ENCODE measurements at places on chromosomes 2 and 18. TPM values are rescaled to one million over a fixed set of nuclear protein-coding genes. Genes with fewer than 3 reads are reported as not detected.
A peak's percentile ranks its signal among the peaks of the same experiment; 100 is the strongest.

LYPD1 gene
- total RNA-seq = 0.22 TPM

ASNSD1 gene
- 29.8 TPM for total RNA-seq

DNA sequence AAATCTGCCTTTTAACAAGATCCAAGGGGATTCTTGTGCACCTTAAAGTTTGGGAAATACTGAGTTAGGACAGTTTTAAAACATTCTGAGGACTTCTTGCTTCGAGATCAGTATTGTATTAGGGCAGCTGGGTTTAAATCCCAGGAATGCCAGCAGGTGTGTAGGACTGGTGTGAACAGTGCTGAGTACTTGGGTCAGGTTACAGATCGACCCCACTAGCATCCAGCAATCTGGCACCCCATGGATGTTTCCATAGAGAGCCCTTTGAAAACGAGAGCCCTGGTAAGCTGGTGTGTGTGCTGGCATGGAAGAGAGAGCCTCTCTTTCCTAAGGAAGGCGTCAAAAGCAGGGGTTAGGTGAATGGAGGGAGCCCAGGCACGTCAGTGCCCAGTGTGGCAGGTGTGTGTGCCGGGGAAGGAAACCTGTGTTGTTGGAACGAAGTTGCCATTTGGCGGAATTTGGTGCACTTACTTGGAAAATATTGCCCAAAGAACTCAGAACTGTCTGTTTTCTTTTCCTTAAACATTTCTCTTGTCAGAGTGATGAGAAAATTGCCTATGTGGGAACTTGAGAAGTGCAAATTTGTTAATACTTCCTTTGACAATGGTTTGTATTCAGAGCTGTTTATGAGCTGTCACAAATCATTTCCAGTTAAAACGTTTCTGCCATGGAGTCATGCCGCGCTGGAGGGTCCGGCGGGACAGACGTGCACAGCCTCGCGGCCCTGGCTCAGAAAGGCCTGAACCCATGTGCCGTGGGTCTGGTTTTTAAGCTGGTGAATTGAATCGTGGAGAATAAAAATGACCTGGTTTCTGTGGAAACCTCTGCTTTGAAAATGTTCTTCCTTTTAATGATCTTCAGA, 38.1 kb downstream of the LDLRAD4 start:
- no peak overlapping the region for H3K27ac ChIP-seq
- peaks cover under 1% of the 10 kb centered on the region for H3K4me1 ChIP-seq
- no peaks in the 10 kb centered on the region for H3K36me3 ChIP-seq
- peaks cover 11% of the 10 kb centered on the region for H3K27me3 ChIP-seq
- no peak for DNase-seq

- no peaks in the 10 kb centered on the region for H3K27me3 ChIP-seq
- DNase-seq = no peak
- H3K27ac ChIP-seq = no peak overlapping the region
- no peaks in the 10 kb centered on the region for H3K4me1 ChIP-seq
- H3K36me3 ChIP-seq = no peaks in the 10 kb centered on the region
Measured at GRCh38 chr2:223997938-223998337, 40.7 kb downstream of the MRPL44 start.

- peak overlapping the region; percentile 28 for H3K27ac ChIP-seq
- H3K27me3 ChIP-seq = no peaks in the 10 kb centered on the region
- no peaks in the 10 kb centered on the region for H3K36me3 ChIP-seq
- peak overlapping the region; percentile 93 for H3K4me3 ChIP-seq
- H3K4me1 ChIP-seq = peaks cover 28% of the 10 kb centered on the region
Measured at GRCh38 chr2:119760237-119760955, 674 bp downstream of the PTPN4 start.

GRCh38 chr2:19932928-19933327, 31.1 kb upstream of the TTC32 start:
- H3K27ac ChIP-seq = no peak overlapping the region
- H3K4me3 ChIP-seq = no peak overlapping the region
- no peaks in the 10 kb centered on the region for H3K27me3 ChIP-seq
- H3K4me1 ChIP-seq = no peaks in the 10 kb centered on the region

DNA sequence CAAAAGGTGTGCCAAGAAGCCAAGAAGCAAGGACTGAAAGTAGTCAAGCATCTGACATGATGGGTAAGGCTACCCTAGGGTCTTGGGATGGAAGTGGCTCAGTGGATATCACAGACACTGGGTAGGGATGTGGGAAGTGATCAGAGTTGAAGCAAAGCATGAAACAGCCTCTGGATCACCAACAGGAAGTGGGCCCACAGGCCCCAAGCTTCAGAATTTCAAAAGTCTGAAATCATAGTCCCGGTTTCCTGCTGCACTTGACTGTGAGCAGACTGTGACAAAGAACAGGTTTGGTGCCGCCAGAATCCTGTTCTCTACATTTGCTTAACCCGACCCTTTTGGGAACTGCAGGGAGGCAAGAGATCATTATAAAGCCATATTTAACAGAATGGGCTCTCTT, 57.4 kb downstream of the SP100 start:
- H3K27ac ChIP-seq = peak overlapping the region; percentile 46
- peaks cover 65% of the 10 kb centered on the region for H3K36me3 ChIP-seq
- no peaks in the 10 kb centered on the region for H3K27me3 ChIP-seq
- H3K4me1 ChIP-seq = peaks cover 46% of the 10 kb centered on the region

DNA sequence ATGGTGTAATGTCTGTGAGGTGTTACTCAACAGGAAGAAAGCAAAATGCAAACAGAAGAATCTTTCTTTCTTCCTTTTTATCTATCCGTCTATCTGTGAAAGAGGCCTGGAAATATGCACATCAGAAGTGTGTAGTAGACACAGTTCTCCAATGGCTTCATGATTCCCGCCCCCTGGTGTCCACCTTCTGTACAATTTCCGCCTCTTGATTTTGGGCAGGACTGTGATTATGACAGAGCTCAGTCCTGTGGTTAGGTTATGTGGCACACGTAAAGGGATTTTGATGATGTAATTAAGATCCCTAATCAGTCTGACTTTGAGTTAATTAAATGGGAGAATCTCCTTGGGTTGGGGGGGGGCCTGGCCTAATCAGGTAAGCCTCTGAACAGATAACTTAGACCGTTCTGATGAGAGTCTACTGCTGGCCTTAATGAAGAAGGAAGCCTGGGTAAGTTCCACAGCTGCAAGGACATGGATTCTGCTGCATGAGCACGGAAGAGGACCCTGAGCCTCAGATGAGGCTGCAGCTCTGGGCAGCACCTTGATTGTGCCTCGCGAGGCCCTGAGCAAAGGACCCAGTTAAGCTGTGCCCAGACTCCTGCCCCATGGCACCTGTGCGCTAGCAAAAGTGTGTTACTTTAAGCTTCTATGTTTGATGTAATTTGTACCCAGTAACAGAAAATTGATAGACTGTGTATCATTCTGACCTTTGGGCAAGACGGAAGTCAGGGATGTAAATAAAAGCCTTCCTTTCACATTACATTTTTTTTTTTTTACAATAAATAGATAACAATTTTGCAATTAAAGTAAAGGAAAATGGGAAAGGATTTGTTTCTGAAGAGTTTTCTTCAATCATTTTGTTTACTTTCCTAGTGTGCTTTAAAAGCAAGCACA, 11.3 kb upstream of the KCNF1 start:
- H3K4me1 ChIP-seq = no peaks in the 10 kb centered on the region
- H3K27me3 ChIP-seq = peaks cover 3% of the 10 kb centered on the region
- H3K4me3 ChIP-seq = no peak overlapping the region

DNA sequence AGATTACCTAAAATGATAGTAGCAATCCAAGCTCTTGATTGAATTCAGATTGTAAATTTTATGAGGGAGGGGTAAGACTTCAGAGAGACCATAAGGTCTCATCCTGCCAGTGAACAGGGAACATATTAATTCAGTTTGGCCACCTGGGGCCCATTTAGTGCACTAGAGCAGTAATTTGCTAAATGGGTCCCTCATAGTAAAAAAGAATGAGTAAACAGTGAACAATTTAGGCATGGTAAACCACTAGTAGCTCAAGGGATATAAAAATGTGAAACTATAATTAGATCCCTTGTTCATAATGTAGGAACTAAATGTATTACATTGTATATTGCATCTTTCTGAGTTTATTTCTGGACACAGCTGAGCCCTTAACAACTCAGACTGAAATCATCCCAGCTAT, 4.9 kb upstream of the PHLPP1 start:
- H3K27ac ChIP-seq = no peak overlapping the region
- no peak overlapping the region for H3K4me3 ChIP-seq
- H3K27me3 ChIP-seq = no peaks in the 10 kb centered on the region

- DNase-seq = no peak
- H3K36me3 ChIP-seq = no peaks in the 10 kb centered on the region
- H3K27me3 ChIP-seq = no peaks in the 10 kb centered on the region
Measured at GRCh38 chr2:1777781-1778180, 33.5 kb upstream of the PXDN start.

GRCh38 chr18:64017870-64018269, 48.0 kb downstream of the SERPINB8 start:
- H3K27ac ChIP-seq = no peak overlapping the region
- DNase-seq = no peak
- H3K36me3 ChIP-seq = no peaks in the 10 kb centered on the region
- no peak overlapping the region for H3K4me3 ChIP-seq
- H3K27me3 ChIP-seq = no peaks in the 10 kb centered on the region
- no peaks in the 10 kb centered on the region for H3K4me1 ChIP-seq

- no peak overlapping the region for H3K4me3 ChIP-seq
- H3K36me3 ChIP-seq = no peaks in the 10 kb centered on the region
- DNase-seq = no peak
Measured at GRCh38 chr2:55109219-55109891, 59.1 kb upstream of the RTN4 start.

- H3K36me3 ChIP-seq = no peaks in the 10 kb centered on the region
- H3K4me3 ChIP-seq = no peak overlapping the region
- no peaks in the 10 kb centered on the region for H3K4me1 ChIP-seq
- DNase-seq = no peak
- peaks cover 2% of the 10 kb centered on the region for H3K27me3 ChIP-seq
Measured at GRCh38 chr2:20542746-20543468, 96.0 kb downstream of the RHOB start.

DNA sequence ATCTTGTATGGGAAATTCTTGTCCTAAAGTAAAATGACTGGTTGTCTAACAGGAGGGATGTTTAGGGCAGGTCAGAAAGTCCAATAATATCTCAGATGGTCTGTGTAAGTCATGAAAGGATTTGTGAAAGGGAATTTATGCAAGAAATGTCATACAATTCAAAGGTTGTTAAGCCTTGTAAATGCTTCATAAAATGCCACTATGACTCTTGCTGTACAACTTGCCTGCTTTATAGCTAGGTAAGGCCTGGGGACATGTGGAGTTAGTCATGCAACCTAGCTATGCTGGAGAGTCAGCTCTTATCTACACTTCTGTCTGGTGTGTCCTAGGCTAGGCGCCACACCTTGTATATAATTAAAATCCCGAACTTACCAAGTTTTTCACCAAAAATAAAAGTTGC, 36.9 kb upstream of the VWA3B start:
- no peaks in the 10 kb centered on the region for H3K27me3 ChIP-seq
- H3K27ac ChIP-seq = no peak overlapping the region
- no peaks in the 10 kb centered on the region for H3K4me1 ChIP-seq
- DNase-seq = no peak
- H3K36me3 ChIP-seq = no peaks in the 10 kb centered on the region

DNA sequence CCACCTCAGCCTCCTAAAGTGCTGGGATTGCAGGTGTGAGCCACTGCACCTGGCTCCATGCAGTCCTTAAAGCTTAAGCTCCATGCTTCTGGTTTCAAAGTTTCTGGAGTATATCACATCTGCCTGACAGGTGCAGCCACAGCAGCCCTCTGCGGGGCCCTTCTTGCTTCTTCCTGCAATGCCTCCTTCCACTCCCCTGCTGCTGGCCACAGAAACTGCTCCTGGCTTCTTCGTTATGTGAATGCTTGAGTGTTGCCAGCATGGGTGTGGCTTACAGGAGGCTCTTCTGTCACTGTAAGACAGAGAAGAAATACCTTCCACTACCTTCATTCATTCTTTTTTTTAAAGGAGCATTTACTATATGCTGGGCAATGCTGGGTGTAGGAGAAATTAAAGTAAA, 10.1 kb upstream of the CCBE1 start:
- no peak overlapping the region for H3K4me3 ChIP-seq
- no peak overlapping the region for H3K27ac ChIP-seq
- H3K36me3 ChIP-seq = no peaks in the 10 kb centered on the region
- no peak for DNase-seq
- no peaks in the 10 kb centered on the region for H3K27me3 ChIP-seq

- no peaks in the 10 kb centered on the region for H3K27me3 ChIP-seq
- no peaks in the 10 kb centered on the region for H3K36me3 ChIP-seq
- H3K4me1 ChIP-seq = peaks cover 26% of the 10 kb centered on the region
- no peak for DNase-seq
Measured at GRCh38 chr2:237682856-237683670, 55.7 kb downstream of the LRRFIP1 start.

DNA sequence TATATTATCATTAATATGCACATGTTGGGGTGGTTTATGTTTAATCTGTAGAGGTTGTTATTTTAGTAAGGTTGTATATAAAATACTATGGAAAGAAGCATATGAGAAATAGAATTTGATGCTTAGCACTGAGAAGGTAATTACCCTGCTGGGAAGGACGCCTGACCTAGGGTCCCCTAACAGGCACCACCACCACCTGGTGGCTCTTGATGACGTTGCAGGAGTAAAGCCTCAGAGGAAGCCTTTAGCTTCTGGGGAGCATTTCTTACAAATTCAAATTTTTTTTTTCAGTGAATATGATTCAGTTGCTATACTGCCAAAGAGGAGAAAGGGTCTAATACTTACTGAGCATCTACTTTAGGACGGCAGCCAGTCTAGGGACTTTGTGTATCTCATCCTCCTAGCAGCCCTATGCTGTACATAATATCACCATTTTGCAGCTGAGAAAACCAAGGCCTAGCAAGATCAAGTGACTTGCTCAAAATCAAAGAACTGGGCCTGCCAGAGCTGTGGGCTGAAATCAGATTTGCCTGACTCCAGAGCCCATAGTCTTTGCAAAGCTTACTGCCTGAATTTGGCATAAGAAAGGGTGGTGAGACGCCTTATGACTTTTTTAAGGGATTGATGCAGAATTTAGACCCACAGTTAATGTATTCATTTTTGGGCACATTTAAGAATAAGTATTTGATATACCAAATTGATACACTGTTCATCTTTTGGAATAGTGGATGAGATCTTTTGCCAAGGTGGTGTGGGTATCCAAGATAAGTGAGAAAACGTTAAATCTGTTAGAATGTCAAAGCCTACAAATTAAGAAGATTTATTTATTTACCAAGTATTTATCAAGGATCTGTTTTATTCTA, 78.8 kb upstream of the GAREM1 start:
- peak; percentile 36 for DNase-seq
- peaks cover 8% of the 10 kb centered on the region for H3K27me3 ChIP-seq
- H3K36me3 ChIP-seq = no peaks in the 10 kb centered on the region
- no peaks in the 10 kb centered on the region for H3K4me1 ChIP-seq

GRCh38 chr2:211846036-211846400, 692.6 kb downstream of the ERBB4 start:
- DNase-seq = no peak
- H3K36me3 ChIP-seq = no peaks in the 10 kb centered on the region

DNA sequence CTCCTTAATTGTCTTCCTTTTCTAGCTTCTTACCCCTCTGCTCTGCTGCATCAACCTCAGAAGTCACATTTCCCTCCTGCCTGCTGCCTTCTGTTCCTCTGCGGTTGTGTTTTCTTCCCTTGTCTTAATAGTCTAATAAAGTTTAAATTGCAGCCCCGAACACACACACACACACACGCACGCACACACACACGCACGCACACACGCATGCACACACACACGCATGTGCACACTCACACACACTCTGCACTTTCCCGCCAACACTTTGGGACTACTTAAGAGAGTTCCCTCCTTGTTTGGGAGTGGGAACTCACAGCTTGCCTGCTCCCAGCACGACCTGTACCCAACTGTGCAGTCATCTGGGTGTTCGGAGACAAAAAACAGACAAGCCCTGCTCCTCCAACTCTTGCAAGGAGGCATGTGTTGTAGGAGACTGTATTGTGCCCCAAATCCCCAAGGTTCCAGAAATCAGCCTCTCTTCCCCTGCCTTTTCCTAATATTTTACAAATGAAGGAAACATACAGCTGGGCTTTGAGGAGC, 99.1 kb downstream of the SETBP1 start:
- H3K27me3 ChIP-seq = no peaks in the 10 kb centered on the region
- no peak overlapping the region for H3K4me3 ChIP-seq
- no peaks in the 10 kb centered on the region for H3K36me3 ChIP-seq

All from B cell (primary cell).